Stimulated activated CD8-positive, alpha-beta memory T cell treated with anti-CD3 and anti-CD28 coated beads, Interleukin-12 subunit alpha, Interleukin-12 subunit beta, amount 100 ng/mL, for 1 hour (primary cell): ENCODE measurements at places on chromosomes 1 and 21.

DNA sequence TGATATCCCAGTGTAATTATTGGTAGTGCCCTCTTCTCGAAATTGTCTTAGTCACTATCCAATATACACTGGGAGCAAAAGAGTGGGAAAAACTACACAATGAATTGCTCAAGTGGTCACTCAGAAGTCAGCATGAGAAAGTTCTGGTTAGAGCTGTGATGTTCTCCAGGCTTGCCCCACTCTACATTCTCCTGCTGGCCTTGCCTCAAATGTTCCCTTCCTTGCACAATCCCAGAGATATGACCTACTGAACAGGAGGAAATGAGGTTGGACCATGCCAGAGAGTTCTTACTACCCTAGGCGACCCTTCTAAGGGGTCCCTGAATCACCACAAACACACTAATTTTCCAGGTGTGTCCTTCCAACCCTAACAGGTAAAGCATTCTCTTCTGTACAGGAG lies 40.8 kb downstream of the GLUL start:
- no peak for DNase-seq

- DNase-seq = no peak
Observed at GRCh38 chr21:44985441-44986401, 45.9 kb downstream of the SLX9 start.

DNA sequence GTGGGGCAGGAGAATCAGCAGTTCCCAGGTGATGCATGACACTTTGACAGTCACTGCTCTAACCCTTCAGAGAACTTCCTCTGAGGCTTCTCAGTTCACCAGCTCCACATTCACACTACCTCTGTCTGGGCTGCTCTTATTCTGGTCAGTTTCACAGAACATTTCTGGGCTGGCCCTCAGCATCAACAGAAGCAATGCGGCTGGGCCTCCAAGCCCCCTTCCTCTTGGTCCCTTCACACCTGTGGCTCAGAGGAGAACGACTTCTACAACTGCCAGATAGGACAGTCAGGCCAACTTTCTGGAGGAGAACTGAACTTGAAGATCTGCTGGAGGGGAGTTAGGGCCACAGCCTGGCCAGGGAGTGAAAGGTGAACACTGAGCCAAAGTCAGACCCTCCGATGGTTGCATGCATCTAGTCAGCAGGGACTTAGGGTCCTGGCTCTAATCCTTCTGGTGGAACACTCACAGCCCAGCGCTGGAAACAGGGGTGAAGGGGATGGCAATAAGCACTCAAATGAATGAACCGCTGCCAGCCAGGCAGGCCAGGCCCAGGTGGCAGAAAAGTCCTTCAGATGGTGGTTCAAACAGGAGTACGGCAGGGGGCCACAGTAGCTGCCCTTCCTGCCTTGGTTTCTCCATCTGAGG lies 274.1 kb downstream of the FOXD2 start:
- no peak for DNase-seq

- peak; percentile 25 for DNase-seq
Observed at GRCh38 chr1:59947047-59947938, 20.7 kb upstream of the CYP2J2 start.
